ENCODE measurements at places on chromosomes 5 and 9.

- no peak for DNase-seq
These were observed 132.2 kb upstream of the HMHB1 start for GRCh38 chr5:143679777-143680176.

GRCh38 chr5:139076111-139076510 lies 122.1 kb downstream of the SIL1 start:
- no peak for DNase-seq

DNA sequence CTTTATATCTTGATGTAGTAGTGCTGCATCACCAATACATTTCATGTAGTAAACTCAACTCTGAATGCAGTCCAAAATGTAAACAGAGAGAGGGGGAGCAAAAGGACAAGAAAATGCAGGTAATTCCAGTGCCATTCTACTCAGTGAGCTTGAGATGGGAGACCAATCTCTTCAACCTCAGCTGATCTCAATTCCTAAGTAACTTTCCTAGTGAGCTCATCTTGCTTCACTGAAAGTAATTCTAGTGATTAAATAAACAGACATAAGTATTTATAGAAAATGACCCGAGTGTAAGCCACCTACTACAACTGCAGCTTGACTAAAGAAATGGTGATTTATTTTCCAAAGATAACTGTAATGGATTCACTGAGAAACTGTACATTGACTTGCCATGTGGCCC lies 424.5 kb downstream of the DMRT2 start:
- no peak for DNase-seq

GRCh38 chr5:113039934-113040285 lies 63.3 kb downstream of the DCP2 start:
- no peak for DNase-seq

GRCh38 chr5:44225231-44226160 lies 163.7 kb downstream of the FGF10 start:
- no peak for DNase-seq

DNA sequence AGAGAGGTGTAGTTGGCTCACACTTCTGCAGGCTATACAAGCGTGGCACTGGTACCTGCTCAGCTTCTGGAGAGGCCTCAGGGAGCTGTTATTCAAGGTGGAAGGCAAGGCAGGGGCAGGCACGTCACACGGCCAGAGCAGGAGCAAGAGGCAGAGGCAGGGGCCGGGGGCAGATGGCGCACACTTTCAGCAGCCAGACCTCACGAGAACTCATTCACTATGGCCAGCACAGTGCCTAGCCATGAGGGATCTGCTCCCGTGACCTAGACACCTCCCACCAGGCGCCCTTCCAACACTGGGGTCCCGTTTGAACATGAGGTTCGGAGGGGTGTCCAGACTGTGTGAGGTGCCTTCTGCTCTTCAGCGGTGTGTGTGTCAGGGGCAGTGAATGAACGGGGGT lies 71.0 kb upstream of the FCN1 start:
- no peak for DNase-seq

DNA sequence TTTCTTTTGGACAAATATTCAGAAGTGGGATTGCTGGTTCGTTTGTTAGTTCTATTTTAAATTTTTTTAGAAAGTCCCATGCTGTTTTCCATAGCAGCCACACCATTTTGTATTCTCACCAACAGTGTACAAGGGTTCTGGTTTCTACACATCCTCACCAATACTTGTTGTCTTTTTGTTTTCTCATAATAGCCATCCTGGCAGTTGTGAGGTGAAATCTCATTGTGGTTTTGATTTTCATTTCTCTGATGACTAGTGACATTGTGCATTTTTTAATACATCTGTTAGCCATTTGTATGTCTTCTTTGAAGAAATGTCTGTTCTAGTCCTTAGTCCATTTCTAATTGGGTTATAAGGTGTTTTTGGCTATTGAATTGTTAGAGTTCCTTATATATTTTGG lies 214.3 kb downstream of the ARRDC3 start:
- no peak for DNase-seq

GRCh38 chr5:170247363-170247762 lies 14.6 kb downstream of the C5orf58 start:
- DNase-seq: no peak

DNA sequence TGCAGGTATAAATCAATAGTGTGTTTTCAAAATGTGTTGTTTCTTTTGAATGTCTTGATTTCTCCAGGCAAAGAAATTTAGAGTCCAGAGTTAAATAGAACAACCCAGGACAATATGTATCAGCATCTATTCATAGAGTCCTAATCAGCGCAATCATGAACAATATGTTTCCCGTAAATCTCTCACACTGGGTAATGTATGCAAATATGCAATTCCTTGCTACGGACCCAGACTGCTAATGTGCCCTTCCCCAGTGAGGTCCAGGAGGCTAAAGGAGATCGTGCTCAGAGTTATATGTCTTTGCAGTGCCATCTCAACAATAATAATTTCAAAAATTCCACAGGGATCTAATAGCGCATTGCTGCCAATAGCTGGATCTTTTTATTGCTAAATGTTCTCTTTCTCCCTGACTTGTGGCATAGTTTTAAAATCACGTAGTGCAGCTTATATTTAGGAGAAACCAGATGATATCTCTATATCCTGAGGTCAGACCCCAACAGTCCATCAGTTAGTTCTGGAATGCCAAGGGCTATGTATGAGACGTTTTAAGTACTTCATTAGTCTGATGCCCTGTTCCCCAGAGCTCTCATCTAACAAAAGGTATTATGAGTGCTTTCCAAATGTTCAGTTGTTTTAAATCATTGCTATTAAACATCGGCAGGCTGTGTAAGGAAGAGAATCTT lies 145.1 kb downstream of the MARCHF11 start:
- DNase-seq: no peak

- DNase-seq: no peak
These were observed 140.1 kb downstream of the GRIA1 start for GRCh38 chr5:153630546-153630945.

DNA sequence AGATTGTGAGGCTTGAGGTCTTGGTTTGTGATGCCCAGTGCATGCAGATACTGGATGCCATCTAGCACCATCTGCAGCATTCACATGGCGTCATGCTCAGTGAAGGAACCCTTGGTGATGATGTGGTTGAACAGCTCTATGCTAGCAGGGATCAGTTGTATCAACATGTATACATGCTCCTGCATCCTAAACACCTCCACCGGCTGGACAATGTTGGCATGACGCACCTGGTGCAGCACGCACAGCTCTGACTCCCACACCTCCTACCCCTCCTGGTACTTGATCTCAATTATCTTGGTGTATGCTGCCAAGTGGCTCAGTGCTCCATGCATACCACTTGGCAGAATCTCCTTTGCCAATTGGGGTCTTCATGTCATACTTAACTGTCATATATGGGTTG lies 49.1 kb downstream of the MTREX start:
- DNase-seq: no peak

DNA sequence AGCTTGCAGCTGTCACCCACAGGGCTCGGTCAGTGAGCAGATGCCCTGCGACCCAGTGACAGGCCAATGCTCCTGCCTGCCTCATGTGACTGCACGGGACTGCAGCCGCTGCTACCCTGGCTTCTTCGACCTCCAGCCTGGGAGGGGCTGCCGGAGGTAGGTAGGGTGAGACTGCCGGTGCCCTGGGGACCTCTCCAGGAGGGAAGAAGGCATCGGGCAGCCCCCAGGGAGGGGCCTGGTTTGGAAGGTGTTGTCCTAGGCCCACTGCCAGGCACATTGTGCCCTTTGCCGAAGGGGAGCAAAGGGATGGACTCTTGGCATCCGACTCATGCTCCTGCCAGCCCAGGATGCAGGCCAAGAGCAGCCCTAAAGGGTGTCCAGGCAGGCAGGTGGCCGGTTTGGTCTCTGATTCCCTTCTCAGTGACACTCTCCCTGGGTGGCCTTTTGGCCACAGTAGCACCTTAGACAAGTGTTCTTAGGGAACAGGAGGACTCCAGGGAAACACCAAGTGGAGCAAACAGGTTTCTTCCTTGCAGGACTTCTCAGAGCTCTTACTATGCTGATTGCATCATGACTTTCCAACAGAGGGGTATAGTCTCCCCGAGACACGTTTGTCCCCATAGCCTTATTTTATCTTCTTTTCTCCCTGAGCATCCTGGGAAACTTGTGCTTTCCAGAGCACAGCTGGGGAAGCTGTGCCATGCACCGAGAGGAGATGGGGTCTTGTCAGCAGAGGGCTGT lies 28.1 kb upstream of the AIF1L start:
- no peak for DNase-seq

- DNase-seq: no peak
These were observed 7.2 kb upstream of the DUSP1 start for GRCh38 chr5:172777881-172778814.

- DNase-seq: peak; percentile 83
These were observed 412.6 kb downstream of the MLLT3 start for GRCh38 chr9:20209391-20210340.

DNA sequence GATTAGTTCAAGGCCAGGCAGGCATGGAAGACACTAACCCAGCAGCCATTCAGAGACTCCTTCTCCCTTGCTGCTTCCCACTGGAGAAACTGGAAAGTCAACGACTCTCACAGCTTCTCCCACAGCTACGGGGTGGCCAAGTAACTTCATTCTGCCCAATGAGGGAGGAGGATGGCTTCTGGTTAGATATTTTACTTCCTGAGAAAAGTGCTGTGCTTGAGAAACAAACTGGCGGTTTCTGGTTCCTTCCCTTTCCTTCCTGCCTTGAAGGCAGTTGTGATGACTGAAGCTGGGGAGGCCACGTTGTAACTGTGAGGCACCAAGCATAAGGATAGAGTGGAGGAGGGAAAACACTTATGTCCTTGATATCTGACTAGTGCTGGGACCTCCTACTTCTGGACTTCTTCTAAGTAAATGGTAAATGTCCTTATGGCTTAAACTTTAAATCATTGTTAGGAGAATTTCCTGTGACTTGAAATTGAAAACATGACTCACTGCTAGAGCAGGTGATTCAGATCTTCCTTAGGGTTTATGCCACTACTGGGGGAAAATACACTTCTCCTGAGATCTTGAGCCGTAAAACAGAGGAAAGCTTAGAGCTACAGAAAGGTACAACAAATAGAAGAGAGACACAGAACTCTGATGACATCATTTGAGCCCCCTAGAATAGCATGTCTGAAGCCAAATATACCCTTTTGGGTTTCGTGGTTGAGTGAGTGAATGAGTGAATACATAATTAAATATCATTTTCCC lies 3.1 kb upstream of the GNPDA1 start:
- DNase-seq: peak; percentile 82

DNA sequence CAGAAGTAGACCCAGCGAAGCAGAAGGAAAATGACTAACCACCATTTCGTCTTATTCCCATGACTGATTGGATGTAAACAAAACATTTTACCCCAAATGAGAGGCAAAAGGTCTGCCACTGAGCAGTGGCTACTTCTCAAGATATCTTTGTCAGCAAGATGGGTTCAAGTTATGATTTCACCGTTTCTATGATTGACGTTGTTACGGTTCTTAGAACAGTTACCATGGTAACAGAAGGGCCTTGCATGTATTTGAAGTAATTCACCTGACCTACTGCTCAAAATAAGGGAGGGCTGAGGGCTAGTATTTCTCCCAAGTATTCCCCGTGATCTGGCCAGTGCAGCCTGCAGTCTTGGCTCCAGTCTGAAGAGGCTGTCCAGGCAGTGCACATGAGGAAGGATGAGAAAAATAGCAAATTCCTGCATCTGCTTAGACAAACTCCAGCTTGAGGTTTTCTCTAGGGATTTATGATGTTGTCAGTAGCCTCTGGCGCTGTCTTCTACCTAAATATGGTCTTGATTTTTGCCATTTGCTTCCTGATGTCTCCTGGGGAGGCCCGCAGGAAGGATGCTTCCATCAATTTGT lies 372.7 kb downstream of the TMEM38B start:
- no peak for DNase-seq

GRCh38 chr5:107090506-107090905 lies 580.2 kb downstream of the EFNA5 start:
- DNase-seq: no peak

DNA sequence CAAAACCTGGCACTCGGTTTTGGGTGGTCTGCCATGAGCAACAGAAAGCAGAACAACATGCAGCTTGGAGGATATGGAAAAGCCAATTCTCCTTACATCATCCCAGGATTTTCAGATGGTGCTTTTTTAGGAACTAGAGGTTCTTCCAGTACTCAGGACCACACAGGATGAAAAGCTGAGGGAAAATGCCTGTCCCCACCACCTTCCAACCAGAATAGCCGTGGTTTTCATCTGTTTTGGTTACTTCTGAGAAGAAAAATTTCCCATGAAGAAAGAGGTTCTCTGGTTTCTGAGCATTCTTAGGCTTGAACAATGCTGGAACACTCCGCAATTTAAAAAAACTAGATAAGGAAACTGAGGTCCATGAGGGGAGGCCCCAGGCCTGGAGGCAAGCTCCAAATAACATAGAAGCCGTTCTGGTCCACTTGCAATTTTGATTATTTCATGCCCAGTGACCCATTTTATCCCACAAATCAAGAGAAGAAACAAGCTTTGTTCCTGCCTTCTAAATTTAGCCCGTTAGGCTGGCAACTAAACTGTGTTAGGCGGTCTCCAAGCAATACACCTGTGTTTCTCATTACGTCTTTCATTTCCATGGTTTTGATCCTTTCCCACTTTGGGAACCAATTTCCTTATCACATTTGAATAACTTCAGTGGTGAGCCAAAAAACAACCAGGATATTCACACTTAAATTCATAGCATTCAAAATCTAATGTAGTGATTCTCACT lies 79.2 kb upstream of the SPIN1 start:
- DNase-seq: no peak

DNA sequence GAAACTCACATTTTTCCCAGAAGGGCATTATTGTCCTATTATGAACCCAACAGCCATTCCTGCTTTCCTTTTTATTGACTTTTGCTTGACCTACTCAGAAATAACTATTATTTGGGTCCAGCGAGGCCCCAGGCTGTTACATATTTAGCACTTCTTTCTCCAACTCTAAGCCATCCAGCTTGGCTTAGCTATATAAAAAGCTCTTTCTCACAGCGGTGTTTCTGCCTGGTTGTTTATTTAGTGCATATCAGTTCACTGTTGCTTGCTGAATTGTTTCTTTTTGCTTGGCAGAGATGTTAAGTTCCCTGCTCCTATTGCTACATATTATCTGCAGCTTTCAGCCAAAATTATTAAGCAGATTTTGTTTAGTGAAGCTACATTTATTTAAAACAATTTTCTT lies 1156.8 kb upstream of the SEMA6A start:
- DNase-seq: no peak

- DNase-seq: no peak
These were observed 12.5 kb upstream of the SYNPO start for GRCh38 chr5:150627731-150628545.

DNA sequence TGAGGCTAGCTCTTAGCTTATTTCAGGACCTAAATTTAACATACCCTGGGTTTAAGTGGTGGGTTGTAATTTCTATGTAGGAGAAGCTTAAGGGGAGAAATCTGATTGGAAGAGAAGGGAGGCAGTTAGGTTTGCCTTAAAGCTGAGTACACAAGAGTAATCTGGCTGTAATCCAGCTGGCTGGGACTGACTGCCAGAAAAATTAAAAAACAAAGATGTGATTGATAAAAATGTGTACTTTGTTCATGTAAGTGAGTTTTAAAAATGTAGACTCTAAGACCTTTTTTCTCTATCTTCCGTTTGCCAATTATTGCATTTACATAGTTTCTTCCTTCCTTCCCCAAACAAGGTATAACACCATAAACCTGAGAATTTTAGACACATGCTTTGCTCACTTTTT lies 17.5 kb upstream of the MSMP start:
- no peak for DNase-seq

Measured in Jurkat, Clone E6-1 (cell line).